ENCODE measurements at places on chromosomes 5 and 9.

DNA sequence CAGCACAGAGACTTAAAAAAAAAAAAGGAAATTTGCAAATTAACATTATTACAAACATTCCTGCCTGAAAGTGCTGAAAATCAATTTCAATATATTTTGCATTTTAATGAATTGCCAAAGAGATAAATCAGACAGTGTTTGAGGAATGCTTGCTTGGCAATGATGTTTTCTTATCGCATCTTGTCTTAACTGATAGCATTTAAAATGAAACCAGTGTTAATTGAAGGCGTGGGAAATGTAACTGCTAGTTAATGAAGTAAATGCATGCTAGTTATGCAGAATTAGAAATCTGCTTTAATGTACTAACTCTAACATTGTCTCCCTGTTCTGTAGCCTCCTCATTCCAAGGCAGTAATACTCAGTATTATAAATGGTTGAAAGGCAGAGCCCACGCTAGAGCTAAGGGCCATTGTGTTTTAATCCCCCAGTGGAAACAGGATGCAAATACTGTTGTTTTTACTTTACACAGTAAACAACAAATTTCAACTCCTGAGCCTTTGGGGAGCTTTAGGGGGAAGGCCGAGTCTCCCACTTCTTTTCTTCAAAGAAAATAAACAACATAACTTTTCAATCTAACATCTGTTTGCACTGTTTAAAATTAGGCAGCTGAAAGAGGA lies 586.9 kb downstream of the TLE4 start:
- DNase-seq = no peak

- DNase-seq = peak; percentile 91
These were observed 18.1 kb downstream of the KYAT1 start for GRCh38 chr9:128863647-128864046.

DNA sequence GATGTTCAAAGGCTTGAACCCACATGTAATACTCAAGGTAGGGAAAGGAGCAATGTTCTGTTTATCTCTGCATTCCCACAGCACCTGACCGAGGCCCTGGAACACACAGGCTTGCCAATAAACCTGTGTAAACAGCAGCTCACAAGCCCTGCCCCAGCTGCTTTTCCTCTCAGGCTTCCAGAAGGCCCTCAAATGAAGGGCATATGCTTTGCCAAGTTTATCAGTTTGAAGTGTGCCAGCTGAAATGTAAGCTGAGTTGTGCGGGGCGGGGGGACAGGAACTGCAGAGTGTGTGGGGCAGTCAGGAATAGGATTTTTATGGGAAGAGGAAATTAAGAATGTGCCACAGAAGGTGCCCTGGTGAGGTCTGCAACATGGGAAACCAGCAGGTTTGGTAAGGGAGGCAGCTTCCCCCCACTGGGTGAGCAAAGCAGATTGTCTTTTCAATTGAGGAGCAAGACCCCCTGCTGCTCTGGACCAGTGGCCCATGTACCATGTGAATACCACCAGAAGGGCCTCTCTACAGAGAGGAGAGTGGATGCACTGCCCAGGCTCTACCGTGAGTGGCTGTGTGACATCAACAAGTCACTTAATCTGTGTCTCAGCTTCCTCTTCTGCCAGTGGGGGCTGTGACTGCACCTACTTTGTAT lies 194.8 kb downstream of the SPOCK1 start:
- no peak for DNase-seq

GRCh38 chr9:89225991-89226471 lies 47.4 kb upstream of the SHC3 start:
- DNase-seq = peak; percentile 82

GRCh38 chr9:86925686-86926085 lies 21.6 kb downstream of the GAS1 start:
- no peak for DNase-seq

- DNase-seq = no peak
These were observed 92.5 kb upstream of the TAS2R1 start for GRCh38 chr5:9722601-9723180.

DNA sequence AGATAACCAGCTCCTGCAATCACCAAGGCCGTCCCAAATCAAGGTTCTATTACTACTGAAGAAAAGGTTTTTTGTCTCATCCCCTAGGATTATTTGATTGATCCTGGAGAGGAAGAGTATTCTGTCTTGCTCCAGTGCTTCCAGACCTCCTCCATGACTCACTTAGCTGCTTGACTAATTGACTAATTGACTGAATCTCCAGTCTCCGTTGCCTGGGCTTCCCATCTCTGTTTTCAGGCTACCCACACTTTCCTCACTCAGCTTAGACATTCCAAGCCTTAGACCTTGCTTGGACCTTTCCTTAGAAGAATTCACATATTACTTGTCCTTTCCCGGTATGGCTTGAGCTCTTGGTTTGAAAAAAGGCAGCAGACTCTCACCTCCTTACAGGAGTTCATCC lies 60.6 kb downstream of the FRMD3 start:
- DNase-seq = no peak

- DNase-seq = peak; percentile 83
These were observed 6.1 kb downstream of the SAPCD2 start for GRCh38 chr9:137064027-137064879.

DNA sequence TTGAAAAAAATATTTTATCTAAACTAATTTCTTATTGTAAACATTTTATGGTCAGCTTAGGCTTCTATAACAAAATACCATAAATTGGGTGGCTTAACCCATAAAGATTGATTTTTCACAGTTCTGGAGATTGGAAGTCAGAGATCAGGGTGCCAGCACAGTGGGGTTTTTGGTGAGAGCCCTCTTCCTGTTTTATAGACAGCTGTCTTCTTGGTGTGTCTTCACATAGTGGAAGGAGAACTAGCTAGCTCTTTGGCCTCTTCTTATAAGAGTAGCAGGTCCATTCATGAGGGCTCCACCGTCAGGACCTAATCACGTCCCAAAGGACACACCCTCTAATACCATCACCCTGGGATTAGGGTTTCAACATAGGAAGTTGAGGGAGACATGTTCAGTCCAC lies 26.6 kb downstream of the OTULINL start:
- DNase-seq = no peak

GRCh38 chr5:120749737-120750136 lies 285.6 kb downstream of the PRR16 start:
- DNase-seq = no peak

- no peak for DNase-seq
These were observed 77.7 kb downstream of the FOXD1 start for GRCh38 chr5:73370640-73371583.

DNA sequence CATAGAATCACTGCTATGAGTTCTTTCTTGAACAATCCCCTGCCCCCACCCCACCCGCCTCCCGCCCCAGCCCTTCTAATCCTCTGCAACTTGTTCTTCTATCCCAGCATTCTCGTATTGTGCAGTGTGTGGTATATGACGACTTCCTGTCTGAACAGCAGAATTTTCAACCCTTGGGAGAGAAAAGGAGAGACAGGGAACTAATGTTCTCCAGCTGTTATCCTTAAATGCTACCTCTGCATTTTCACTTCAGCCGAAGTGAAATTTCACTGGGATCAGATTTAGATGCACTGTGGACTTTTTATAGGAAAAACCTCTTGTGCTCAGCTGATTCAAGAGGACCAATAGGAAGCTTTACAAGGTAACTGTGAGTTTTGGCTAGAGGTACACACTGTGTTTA lies 2.2 kb downstream of the FBXL7 start:
- no peak for DNase-seq

DNA sequence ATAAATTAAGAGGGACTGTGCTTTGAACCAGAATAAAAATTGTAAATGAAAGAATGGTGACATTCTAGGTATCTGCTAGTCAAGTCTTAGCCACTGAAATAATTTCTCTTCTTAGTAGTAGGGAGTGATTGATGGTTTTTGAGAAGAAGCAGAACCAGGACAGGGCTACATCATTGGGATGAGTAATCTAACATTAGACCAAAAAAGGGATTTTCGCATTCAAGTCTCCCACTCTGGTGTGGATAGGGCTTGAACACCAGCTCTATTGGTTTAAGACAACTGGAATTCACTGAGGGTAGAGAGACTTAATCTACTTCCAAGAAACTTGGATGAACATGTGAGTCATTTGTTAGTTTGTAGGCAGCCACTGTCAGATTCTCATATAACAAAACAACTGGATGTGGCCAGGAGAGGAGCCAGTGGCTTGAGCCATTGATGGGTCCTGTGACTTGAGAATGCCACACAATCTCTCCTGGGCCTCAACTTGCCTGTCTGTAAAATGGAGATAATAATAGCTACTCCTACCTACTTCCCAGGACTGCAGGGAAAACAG lies 16.6 kb downstream of the FAT2 start:
- no peak for DNase-seq

DNA sequence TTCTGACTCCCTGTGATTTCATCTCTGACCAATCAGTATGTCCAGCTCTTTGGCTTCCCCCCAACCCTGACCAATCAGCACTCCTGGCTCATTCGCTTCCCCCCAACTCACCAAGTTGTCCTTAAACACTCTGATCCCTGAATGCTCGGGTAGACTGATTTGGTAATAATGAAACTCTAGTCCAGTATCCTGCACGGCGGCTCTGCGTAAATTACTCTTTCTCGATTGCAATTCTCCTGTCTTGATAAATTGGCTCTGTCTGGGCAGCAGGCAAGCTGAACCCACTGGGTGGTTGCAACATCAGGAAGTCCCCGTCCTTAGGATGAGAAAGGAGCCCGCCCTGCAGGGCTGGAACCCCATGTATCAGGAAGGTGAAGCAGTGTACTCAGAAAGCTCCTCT lies 10.4 kb downstream of the FCN2 start:
- no peak for DNase-seq

DNA sequence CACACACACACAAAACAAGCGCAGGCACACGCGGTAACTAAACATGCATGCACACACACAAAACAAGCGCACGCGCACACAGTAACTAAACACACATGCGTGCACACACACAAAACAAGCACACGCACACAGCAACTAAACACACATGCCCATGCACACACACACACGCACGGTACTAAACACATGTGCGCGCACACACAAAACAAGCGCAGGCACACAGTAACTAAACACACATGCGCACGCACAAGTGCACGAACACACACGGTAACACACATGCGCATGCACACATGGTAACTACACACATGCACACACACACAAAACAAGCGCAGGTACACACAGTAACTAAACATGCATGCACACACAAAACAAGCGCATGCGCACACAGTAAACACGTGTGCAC lies 19.9 kb upstream of the SLC6A3 start:
- DNase-seq = no peak

DNA sequence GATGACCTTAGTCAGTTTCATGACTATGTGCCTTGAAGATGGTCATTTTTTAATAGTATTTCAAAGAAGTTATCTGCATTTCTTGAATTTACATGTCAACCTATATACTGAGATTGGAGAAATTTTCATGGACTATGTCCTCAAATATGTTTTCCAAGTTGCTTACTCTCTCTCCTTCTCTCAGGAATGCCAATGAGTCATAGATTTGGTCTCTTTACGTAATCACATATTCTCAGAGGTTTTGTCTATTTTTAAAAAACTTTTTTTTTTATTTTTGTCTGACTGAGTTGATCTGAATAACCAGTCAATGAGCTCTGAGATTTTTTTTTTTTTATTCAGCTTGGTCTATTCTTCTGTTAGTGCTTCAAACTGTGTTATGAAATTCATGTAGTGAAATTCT lies 374.7 kb upstream of the GRIN3A start:
- DNase-seq = no peak

DNA sequence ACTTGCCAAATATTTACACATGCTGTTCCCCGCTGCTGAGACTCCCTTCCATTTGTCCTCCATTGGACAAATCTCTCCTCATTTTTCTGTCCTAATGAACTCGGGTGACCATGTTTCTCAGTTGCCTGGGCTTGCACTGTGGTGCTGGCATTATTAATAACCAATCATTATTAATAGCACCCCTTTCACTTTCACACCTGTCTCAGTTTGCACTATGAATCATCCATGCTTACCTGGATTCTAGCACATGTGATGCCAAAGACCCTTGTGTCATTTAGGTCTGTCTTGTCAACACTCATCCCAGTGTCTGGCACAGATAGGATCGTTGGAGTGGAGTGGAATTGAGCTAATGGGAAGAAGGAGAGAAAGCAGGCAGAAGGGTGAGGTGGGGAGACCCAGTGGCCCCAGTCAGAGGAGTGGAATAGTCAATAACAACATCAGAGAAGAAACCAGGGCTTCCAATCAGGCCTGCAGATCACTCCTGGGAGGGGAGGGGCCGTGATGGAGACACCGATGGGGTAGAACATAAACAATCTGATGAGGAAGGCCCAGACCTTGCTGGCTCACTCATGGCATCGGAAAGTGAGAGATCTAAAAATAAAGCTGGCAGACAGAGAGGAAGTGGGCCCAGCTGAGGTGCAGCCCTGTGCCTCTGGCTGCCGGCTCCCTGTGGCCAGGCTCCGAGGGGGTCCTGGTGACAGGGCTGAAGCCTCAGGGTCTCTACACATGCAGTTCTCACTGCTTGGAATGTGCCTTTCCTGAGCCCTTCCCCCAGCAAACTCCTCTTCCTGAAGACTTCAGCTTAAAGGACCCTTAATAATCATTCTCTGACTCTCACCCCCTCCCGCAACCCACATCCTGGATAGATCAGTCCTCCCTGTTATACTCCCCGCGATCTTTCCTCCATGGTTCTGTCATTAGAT lies 33.5 kb upstream of the CRB2 start:
- no peak for DNase-seq

DNA sequence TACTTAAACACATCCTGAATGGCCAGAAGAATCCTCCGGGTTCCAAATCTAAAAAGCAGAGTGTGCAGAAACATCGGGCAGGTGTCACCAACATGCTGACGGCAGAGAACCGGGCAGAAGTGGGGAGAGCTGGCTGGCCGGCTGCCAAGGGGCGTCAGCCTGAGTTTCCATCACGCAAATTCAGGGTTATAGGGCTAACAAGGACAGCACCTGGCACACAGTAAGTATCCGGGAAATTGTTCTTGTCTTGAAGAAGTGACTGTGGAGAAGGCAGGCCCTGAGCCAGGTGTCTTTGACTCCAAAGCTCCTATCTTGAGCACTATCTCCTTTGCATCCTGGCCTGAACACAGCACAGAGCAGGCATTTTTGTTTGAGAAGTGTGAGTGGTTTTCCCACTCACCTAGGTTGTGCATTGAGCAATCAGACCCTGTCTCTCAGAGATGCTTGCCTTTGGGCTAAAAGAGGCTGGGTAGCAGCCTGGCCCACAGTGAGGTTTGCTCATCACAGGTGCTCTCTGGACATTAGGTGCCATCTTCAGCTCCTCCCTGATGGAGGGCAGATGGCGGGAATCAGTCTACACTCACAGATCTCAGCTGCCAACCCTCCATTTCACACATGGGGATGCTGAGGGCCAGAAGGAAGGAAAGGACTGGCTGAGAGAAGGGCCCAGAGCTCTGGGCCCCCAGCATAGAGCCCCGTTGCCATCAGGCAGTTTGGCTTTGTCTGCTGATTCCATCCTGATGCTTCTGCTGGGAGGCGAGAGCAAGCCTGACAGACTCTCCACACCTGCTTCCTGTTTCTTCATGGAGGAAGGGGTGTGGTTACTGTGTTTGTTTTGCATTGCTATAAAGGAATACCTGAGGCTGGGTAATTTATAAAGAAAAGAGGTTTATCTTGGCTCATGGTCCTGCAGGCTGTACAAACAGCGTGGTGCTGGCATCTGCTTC lies 52.8 kb downstream of the WHRN start:
- no peak for DNase-seq

DNA sequence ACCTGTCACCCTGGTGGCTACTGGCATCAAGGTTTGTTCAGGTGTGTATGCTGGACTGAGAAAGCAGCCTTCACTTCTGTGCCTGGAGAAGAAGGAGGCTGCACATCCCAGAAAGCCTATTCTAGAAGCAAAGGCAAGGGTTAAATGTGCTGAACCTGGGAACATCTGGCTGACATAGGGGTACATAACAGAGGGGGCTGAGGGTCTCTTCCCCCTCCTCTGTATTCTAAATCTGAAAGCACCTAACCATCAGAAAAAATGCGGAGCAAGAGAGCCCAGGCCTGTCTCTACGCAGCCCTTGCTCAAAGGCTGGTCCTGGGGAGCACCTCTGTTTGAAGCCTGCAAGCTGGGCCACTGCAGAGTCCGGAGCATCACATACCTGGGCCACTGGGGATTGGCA lies 53.2 kb upstream of the FSTL4 start:
- DNase-seq = no peak

All from iPS-NIHi11 (cell line).